ENCODE measurements at places on chromosomes 3 and 15.

DNA sequence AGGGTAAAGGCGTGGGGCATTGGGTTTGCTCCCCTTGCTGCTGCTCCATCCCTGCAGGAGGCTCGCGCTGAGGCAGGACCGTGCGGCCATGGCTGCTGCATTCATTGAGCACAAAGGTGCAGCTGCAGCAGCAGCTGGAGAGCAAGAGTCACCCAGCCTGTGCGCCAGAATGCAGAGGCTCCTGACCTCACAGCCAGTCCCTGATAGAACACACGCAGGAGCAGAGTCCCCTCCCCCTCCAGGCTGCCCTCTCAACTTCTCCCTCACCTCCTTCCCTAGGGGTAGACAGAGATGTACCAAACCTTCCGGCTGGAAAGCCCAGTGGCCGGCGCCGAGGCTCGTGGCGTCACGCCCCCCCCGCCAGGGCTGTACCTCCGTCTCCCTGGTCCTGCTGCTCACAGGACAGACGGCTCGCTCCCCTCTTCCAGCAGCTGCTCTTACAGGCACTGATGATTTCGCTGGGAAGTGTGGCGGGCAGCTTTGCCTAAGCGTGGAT, 47.0 kb downstream of the PGPEP1L start:
- DNase-seq: no peak

- no peak for DNase-seq
Observed at GRCh38 chr3:73187328-73187727, 125.9 kb downstream of the EBLN2 start.

DNA sequence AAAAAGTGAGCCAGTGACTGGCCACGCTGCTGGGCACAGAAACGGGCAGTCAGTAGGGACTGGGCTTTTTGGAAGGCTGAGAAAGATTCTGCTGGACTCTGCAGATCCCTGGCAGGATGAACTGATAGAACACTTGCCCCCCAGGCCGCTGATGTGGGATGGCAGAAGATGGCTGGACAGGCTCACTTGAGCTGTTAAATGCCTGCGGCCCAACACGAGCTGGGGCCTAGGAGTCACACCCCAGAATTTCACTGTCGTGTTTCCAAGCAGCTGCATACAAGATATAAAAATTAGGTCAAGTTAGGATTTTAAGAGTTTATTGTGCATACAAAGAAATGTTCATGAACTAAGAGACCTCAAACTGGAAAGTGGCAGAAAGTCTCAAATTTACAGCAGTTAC, 26.9 kb downstream of the GLDN start:
- no peak for DNase-seq

- DNase-seq: no peak
Observed at GRCh38 chr3:4474683-4475490, 7.8 kb upstream of the SUMF1 start.

DNA sequence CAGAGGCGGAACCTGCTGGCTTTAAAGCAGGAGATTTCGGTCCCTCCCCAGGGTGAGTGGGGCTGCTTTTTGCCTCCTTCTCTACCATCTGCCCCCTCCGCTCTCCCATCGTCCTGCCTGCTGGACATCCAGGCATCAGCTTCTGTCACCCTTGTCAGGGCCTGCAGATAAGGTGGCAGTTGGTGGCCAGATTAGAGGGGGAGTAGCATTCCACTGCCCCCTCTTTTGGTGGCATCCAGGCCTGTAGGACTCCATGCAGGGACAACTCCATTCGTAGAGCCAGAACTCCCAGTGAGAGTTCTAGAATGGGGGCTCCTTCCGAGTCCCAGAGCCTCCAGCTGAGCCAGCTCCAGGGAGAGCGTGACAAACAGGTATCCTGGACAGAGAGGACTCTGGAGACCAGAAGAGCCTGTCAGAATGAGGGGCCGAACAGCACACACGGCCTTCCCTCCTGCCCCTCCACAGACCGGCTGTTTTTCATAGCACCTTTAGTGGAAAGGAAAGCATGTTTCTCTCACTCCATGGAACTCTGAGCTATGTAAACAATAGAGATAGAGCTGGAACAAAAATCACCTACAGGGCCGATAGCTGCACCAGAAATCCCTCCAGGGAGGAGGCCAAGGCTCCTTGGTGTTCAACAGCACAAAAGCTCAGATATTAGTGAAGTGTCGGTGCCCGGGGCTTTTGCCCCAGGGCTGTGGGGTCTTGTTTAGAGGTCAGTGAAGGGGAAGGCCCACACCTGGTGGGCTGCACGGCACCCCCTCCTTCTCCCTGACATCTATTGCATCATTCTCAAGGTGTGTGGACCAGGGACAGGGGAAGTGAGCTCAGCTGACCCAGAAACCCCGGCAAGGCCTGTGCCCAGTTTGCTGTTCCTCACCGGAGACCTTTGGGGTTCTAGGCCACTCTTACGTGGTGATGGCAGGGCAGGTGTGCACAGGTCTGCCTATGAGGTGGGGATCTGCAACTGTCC, 34.2 kb downstream of the MAGEF1 start:
- no peak for DNase-seq

DNA sequence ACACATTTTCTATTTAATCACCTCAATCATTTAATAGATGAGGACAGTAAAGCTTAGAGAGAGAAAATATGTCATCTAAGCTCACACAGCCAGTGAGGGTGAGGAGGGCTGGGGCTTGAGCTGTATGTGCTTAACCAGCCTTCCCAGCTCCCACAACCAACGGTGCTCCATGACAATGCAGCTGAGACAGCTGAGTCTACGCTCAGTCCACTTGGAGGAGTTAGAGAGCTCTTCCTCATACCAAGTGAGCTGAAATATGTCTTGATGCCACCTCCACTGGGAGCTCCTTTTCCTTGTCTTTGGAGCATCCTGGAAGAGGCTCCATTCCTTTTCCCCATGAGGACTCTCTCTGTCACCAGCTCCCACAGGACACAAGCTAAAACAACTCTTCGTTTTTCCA, 9.3 kb downstream of the HOMER2 start:
- DNase-seq: no peak

- no peak for DNase-seq
Observed at GRCh38 chr3:126711121-126711760, 7.2 kb downstream of the CHCHD6 start.

GRCh38 chr3:128479558-128480086, 12.9 kb upstream of the DNAJB8 start:
- DNase-seq: no peak

GRCh38 chr15:80822676-80823075, 43.5 kb downstream of the CEMIP start:
- DNase-seq: no peak

GRCh38 chr3:171775943-171776342, 34.3 kb downstream of the PLD1 start:
- no peak for DNase-seq

DNA sequence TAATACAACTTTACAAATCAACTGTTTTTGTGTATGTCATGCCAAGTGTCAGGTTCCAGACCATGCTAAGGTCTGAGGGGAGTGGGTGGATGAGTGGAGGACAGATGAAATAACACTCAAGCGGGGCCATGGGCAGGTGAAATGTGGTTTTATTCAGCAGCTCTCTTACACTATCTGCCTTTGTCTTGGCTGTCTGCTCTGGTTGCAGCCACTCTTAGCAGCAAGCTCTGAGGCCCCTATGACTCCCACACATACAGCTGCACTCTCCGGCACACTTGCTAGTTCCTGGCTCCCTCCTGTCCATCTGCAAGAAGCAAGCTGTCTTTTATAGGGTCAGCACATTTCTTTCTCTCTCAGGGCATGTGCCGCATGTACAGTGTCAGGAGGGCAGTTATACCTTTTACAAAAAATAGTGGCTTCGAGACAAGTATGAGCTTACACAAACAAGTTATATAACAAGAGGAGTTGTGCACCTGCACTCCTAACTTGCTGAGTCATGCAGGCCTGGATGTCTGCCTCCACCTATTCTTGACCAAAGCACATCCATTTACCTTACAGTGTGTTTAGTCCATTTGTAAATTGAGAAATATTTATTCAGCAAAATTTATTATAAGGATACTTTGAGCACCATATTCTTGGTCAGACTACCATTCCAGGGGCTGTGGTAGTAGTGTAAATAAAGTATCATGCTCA, 683.7 kb upstream of the CBLB start:
- DNase-seq: no peak

- DNase-seq: no peak
Observed at GRCh38 chr15:75237316-75237982, 20.7 kb upstream of the GOLGA6C start.

DNA sequence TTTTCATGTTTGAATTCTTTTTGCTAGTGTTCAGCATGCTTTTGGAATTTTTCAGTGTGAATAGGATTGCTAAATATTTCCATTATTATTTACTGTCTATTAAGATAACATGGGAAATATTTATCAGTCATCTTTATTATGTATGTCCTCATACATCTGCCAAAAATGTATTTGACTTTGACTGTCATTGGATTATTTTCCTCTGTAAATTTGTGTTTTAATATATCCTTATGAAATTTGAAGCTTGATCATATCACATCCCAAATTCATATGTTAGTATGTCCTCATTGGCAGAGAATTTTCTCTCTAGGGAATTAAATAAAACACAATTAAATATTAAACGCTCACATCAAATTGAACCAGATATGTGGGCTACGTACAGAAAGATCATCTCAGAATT, 32.3 kb upstream of the TRPC1 start:
- DNase-seq: no peak

- no peak for DNase-seq
Observed at GRCh38 chr15:40420793-40421192, 15.2 kb downstream of the IVD start.

DNA sequence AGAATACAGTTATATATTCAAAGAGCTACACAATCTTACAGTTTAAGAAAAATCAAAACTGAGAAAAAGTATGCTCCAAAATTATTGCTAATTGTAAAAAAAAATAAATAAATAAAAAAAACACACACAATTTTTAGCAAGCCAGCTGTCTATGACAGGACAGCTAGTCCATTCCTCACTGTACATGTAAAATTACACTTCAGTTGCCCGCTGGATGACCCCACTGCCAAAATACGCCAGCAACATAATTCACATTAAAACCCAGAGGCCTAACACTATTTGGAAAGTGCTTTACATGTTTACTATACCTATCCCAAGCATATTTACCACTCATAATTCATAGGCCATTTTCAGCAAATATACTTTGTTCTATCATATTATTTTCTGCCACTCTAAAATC, 5.8 kb downstream of the MYO9A start:
- DNase-seq: no peak

DNA sequence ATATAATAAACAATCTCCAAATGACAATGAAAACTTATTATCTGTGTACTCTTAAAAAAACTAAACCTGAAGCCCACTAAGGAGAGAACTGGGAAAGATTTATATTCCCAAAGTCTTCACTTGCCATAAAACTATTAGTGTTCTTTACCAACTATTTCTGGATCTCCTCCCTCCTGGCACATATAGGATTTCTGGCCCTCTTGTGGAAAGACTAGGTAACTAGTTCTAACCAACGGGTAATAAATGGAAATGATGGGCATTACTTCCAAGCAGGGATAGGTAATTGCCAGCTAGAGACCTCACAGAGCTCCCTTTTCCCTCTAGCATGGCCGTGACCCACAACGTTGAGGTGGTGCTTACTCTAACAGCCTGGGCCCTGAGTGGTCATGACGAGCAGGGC, 110.1 kb downstream of the DNAH12 start:
- peak; percentile 21 for DNase-seq
